ENCODE measurements at places on chromosomes 7 and 10. TPM values are rescaled to one million over a fixed set of nuclear protein-coding genes. Genes with fewer than 3 reads are reported as not detected.

Gene ACBD7
- total RNA-seq = 1.2 TPM

Gene SOSTDC1
- total RNA-seq = not detected

Gene NXPH1
- not detected for total RNA-seq

Gene PLA2G12B
- not detected for total RNA-seq

Gene OR2A1
- not detected for total RNA-seq
